WERI-Rb-1 (cell line): ENCODE measurements at places on chromosomes 12 and 14.
A peak's percentile ranks its signal among the peaks of the same experiment; 100 is the strongest.

DNA sequence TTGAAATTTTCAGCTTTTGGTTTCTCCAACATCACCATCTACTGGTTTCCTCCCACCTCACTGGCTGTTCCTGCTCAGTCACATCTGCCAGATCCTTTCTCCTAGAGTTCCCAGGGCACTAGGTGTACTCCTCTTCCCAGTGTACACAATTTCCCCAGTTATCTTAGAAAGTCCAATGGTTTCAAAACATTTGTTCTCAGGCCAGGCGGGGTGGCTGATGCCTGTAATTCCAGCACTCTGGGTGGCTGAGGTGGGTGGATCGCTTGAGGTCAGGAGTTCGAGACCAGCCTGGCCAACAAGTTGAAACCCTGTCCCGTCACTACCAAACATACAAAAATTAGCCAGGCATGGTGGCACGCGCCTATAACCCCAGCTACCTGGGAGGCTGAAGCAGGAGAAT, 60.7 kb downstream of the SPPL3 start:
- DNase-seq = no peak

DNA sequence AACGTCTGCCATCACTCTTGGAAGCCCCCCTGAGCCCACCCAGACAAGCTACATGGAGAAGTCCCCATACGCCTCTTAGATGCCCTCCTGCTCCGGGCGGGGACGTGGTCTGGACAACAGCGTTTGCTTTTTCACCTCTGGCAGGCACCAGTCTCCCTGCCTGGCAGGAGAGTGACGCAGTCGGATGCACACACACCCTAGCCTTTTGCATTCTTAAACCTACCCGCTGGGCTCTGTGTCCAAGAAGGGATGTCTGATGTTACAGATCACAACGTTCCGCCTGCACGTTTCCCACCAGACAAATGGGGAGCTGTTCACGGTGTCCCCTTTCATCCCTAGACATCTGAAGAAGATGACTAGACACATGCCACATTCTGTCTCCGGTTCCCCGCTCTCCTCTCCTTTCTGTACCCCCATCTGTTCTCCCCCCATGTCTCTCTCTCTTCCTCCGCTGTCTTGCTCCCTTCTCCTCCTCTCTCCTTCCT, 100.2 kb downstream of the RIMBP2 start:
- no peak for DNase-seq

DNA sequence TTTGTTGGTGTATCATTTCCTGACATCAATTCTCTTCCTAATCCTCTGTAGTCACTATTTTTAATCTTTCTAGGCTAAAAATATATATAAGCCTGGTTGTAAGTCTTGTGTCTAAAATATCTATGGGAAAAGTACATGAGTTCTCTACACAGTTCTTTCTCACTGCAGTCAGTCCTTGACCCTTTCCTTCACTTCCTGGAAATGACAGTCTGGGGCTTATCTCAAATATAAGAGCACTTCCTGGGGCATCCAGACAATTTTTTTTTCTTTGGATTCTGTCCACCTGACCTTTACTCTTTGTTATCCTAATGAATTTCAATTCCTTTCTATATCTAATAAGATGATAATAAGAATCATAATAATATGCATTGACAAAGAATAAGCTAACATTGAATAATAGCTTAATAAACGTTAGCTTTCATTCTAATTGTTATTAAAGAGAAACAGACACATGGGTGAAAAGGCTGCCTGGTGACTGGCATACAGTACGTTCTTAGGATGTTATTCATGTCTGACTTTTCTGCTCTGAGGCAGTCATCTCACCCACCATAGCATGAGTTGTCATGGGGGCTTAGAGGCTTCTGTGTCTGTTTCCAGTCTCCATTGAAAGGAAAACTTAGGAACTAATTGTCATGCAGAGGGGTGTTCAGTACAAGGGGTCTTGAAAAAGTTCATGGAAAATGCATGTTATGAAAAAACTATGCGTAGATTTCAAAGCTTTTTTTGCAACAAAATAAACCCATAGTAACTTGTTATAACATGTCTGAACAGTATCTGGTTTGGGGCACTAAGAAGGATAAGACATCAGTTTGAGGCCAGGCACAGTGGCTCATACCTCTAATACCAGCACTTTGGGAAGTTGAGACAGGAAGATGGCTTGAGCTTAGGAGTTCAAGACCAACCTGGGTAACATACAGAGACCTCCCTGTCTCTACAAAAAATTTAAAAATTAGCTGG, 66.2 kb upstream of the DNM1L start:
- no peak for DNase-seq

- DNase-seq = no peak
Measured at GRCh38 chr12:63208956-63209355, 58.0 kb upstream of the AVPR1A start.

DNA sequence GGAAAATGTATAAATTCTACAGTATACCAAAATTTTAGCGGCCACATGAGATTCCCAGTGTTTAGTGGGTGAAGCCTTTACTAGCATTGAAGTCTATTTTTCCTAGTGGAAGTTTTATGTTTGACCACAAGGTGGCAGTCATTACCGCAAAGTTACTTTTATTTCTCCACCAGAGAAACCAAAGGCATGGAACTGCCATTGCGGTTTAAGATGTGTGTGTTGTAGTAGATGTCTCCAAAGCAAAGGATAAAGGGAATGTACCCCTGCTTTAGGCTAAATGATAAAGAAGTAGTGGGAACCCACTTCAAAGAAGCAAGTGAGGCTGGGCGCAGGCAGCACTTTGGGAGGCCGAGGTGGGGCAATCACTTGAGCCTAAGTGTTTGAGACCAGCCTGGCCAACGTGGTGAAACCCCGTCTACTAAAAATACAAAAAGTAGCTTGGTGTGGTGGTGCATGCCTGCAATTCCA, 140.5 kb downstream of the PRKCH start:
- DNase-seq = no peak

DNA sequence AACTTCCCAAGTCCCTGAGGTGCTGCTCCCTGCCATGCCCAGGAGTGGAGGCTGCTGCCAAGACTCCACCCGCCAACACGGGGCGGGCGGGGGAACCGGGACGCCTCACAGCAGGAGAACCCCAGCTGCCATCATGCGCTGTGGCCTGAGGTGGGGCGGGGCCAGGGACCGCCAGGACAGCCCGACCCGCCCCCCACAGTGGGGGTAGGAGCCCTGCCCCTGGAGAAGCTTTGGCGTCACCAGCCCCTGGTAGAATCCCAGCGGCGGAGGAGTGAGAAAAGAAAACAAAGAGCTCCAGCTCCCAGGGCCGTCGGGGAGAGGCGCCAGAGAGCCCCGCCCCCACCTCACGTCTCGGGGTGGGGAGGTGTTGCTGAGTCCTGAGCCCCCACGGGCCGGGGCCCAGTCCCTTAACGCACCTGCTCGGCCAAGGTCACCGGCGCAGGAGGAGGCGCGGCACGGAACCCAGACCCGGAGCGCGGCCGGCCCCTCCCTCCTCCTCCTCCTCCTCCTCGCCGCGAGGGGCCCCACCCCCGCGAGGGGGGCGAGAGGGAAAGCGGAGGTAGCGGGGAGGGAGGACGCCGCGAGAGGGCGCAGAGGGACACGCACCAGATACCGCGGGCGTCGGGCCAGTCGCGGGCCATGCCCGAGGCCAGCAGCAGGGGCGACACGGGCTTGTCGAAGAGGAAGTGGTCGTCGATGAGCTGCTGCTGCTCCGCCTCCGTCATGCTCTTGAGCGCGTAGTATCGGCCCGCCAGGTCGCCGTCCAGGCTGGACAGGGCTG, 1.8 kb downstream of the CKB start:
- peak; percentile 86 for DNase-seq

- no peak for DNase-seq
Measured at GRCh38 chr14:33707716-33708115, 243.2 kb downstream of the EGLN3 start.

- peak; percentile 59 for DNase-seq
Measured at GRCh38 chr12:109549613-109550270, 23.6 kb downstream of the MMAB start.

DNA sequence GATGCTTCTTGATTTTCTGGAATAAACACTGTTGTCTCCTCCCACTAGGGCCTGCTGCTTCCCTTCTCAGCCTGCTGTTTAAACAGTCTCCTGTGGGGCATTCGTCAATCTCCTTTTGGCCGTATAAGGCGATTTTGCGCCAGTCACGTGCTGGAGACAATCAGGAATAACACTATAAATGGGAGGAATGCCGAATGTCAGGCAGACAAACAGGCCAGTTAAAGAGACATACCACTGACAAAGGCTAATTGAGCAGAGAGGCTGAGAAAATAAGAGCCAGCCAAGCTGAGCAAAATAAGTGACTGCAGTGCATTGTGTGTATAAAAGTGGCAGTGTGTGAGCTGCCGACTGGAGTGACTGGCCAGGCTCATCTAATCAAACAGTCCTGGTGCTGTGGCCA, 23.3 kb downstream of the DMAC2L start:
- DNase-seq = peak; percentile 70

DNA sequence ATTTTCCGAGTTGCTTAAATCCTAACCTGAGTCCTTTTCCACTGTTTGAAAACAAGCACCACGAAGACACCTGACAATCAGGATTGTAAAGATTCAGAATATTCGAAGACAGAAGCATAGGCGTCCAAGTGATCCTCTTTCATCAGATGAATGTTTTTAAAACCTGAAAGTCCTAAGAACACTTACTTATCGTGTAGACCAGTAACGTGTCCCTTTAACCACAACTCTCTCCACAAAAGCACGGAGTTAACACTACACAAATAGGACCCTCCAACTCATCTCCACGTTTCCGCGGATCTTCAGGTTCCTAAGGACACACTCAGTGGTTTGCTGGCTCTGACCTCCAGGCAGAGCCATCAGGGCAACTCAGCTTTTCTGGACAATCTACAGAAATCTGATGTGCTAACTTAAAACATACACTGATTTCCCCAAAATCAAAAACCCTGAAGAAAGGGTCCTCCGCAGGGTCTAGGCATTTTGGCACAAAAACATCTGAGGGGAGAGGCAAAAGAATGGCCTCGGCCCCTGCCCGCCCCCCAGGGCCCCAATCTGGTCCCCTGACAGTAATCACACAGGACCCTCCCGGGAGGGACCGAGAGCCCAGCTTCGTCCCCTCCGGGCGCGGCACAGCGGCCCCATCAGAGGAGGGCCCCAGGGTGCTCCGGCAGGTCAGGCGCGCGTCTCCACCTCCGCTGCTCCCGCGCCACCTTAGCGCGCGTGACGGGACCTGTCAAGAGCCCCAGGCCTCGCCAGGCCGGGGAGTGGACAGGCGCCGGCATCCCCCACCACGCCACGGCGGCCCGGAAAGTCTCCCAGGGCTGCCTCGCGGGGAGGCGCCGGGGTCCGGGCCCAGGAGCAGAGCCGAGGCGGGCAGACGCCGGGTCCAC, 925 bp downstream of the DICER1 start:
- DNase-seq = peak; percentile 28

DNA sequence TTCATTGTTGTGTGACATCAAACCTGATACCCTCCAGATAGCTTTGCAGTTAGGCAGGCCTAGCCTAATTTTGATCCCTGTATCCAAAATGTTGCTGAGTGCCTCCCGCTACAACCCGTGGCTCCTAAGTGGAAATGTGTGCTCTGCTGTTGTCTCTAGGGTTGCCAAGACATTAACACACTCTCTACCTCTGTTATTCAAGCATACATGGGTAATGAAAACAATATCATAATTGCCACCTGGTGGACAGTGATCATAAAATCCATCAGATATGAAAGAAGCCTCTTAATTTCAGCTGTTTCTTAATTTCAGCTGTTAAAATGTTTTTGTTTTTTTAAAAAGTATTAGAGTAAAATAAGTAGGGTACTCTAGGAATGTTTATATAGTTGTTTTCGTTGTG, 93.5 kb downstream of the PLEKHA5 start:
- no peak for DNase-seq

DNA sequence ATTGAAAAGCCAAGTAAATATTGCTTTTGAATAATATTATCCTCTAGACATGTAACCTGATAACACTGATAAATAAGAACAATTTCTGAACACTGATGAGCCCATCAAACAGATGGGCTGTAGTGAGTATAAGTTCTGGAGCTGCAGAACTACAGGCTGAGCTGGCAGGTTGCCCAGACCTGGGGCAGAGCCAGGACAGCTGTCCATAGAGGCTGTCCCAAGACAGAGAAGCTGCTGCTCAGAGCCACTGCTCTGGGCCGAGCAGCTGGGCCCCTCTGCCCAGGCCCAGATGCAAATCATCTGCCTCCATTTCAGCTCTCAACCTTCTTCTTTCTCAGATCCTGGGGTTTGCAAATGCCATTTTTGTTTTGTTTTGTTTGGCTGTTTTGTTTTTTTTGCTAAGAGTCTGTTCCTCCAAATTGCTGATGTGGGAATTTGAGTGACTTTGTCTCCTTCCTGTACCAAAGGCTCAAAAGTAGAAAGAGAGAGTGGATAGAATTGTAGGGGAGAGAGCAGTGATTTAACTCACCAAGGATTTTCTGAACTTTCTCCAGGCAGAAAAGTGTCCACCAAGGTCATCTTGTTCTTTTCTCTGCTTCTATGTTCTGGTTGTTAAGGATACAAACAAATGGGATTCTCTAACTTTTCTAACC, 4.0 kb upstream of the TESPA1 start:
- DNase-seq = peak; percentile 21

GRCh38 chr14:55448141-55448614, 7.8 kb upstream of the TBPL2 start:
- peak; percentile 33 for DNase-seq

DNA sequence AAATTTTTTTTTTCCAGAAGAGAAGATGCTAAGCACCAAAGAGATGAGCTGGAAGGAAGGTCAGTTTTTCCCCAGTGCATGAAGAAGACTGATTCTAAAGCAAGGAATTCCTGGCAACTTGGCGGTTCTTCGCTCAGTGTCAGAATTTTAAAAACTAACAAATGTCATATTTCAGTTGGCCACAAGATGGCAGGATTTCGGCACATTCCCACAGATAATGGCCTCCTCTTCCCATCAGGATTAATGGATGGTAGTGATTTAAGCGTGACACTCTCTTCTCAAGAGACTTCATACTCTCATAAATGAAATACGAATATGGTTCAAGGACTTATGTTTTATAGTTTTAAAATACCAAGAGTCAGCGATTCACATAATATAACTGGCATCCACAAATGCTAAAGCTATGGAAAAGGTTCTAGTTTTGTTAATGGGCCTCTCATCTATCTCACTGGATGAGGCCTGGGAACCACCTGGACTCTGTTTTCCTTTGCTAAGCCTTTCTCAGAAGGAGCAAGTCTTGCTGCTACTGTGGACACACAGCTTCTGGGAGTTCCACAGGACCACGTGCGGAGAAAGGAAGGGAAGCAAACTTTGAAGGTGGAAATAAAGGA, 46.1 kb upstream of the PTPRO start:
- peak; percentile 28 for DNase-seq

- no peak for DNase-seq
Measured at GRCh38 chr14:23285530-23286019, 357 bp downstream of the HOMEZ start.

GRCh38 chr12:112029301-112029700, 16.1 kb downstream of the ERP29 start:
- DNase-seq = no peak

GRCh38 chr12:104852896-104853295, 105.2 kb downstream of the SLC41A2 start:
- DNase-seq = no peak

- DNase-seq = no peak
Measured at GRCh38 chr12:13631873-13632272, 349.5 kb downstream of the GRIN2B start.

GRCh38 chr14:96852823-96853422, 55.7 kb downstream of the VRK1 start:
- peak; percentile 9 for DNase-seq
